WTC11 (cell line): ENCODE measurements at places on chromosomes 2 and 18.
A peak's percentile ranks its signal among the peaks of the same experiment; 100 is the strongest.

DNA sequence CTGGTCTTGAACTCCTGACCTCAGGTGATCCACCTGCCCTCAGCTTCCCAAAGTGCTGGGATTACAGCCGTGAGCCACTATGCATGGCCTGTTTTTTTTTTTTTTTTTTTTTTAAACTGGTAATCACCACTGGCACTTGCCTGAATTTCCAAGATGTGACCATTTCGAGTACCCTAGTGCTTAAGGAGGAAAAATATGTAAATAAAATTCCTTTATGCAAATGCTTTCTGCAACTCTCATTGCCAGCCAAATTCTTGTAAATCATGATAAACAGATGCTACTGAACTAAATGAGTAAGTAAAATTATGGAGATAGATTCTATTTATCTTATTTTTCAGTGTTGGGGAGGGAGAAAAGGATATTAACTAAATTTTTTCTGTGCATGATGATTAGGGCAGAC is 18.6 kb downstream of the CDCA7 start:
- DNase-seq, result no peak

DNA sequence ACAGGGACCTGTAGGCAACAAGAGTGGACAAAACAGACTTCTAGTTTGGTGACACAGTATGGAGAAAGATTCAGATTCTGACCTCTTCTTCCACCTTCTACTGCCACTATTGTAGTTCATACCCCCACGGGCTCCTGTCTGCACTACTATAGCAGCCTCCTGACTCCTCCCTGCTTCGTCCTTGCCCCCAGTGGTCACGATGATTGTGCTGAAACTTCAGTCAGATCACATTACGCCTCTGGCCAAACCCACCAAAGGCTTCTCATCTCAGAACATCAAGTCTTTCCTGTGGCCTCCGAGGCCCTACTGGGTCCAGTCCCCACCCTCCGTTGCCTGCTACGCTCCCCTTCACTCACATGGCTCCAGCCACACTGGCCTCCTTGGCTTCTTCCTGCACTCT is 147.6 kb downstream of the CYP26B1 start:
- DNase-seq, result no peak

GRCh38 chr2:203394519-203395227 is 66.5 kb downstream of the ABI2 start:
- peak; percentile 30 for DNase-seq

- DNase-seq, result peak; percentile 14
These were observed 9.8 kb upstream of the CPS1 start for GRCh38 chr2:210546424-210547208.

- no peak for DNase-seq
These were observed 27.2 kb downstream of the C2orf49 start for GRCh38 chr2:105364436-105365139.

GRCh38 chr18:41075212-41075611 is 879.8 kb upstream of the PIK3C3 start:
- DNase-seq, result no peak

- DNase-seq, result no peak
These were observed 83.9 kb downstream of the INHBB start for GRCh38 chr2:120429586-120430500.

DNA sequence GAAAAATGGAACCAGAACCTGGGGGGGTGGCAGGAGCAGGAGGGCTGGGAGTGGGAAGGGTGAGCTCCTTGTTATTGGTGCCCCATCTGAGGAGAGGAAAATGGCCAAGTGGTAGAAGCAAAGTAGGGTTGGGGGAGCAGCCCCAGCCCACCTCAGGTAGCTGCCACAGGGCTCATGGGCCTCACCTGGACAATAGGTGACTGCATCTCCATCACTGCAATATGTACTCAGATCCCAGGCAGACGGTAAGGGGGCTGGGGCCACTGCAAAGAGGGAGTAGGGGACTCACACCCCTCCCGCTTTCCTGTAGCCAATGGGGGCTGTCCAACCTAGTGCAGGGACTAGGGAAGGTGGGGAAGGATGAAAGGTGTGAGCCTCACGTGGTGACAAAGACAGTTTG is 4.2 kb downstream of the C2orf81 start:
- DNase-seq, result no peak

GRCh38 chr2:10169581-10169980 is 47.0 kb downstream of the RRM2 start:
- no peak for DNase-seq

DNA sequence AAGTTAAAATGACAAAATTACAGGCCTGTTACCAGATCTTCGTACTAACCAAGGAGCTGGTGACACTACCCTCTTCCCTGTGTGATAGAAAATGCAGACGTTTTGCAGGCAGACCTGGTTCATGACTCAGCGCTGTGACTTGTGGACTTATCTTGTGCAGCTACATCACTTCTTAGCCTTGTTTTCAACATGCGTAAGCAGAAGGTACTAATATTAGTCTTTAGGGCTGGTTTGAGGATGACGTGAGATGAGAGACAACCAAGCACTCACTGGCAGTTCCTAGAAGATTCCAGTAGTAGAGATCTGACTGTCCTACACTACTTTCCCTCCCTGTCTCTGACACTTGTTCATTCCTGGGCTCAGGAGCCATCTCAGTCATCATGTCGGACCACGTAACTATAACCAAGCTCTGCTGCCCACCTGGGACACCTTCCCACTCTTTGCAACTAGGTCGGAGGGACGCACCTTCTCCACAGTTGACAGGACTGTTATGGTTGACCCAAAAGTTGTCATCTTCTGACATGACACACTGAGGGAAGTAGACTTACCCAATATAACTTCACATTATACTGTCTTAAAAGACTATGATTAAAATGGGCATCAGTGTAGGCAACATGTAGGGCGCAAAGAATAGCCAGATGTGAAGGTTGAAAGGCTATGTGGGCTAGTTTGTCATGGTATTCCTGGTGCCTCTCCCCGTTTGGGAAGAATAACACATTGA is 64.8 kb downstream of the TNFRSF11A start:
- DNase-seq, result no peak

DNA sequence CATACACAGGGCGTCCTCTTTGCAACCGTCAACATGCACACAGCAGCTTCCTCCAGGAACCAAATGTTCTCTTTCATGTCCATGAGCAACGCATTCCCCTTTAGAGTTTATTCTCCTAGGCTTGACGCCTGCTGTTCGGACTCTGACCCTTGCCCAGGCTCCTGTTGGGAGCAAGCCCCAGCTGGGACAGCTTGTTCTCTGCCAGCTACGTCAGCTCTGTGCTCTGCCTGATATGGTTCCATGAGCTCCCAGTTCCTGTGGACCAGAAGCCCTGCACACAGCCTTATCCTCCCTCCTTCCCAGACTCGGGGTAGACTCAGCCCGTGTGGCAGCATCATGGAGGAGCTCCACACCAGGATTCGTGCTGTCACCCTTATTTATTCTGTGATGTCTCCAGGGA is 253.1 kb upstream of the PXDN start:
- DNase-seq, result no peak

DNA sequence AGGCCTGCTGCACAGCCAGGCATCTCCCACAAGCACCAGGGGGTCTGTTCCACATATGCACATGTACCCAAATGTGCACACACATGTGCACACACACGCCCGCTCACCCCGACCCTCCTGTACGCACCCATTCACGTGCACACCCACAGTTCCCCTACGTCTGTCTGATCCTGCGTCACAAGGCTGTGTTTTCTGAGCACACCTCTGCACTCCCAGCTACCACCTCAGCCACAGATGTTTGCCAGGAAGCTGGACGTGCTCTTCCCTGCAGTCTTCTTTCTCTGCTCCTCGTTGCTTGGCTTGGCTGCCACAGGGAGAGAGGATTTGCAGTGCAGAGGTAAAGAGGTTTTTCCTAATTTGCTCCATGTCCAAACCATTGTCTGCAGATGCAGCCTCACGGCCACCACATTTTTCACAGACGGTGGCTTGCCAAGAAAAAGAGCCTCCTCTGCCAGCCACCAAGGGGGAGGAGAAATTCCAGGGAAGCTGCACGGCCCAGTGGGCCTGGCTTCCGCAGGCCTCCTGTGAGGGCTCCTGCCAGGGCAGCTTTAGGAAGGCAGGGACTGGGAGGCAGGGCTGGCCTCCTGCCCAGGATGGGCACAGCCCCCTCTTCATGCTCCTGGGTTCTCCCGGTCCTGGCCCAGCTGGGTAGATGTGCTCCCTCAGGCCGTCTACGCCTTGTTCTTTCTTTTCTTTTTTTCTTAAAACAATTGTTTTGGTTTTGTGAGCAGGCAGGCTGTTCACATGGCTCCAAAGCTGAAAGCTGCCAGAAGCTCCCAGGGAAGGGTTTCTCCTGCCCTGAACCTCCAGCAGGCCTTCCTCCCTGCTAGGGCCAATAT is 29.3 kb upstream of the HS6ST1 start:
- no peak for DNase-seq

DNA sequence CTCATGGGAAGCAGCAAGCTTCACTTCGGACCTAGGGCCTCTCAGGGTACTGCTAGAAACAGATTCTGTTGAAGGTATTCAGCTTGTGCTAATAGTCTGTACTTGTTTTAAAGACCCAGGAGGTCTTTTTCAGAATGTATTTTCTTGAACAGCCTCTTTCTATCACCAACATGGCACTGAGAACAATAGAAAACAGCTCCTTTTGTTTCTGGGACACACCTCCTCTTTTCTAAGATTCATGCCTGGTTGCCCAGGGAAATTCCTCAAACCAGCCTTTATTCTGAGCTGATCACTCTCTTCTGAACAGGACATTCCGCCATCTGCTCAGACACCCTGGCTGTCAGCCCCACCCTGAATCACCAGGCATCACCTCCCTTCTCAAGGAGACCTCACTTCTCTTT is 389.6 kb downstream of the TGIF1 start:
- no peak for DNase-seq

DNA sequence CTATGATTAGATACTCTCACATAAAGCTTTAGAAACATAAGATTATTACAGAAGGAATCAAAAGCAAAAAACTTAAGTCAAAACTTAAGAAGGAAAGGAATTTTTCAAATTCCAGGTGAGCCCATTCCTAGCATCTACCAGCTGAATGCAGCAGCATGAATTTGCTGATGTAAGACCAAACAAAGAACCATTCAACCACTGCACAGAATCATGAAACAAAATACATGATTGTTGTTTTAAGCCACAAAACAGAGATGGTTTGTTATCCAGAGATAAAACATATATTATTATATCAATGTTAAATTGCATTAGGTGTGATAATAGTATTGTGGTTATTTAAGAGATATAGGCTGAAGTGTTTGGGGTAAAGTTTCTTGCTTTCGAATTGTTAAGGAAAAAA is 29.0 kb downstream of the PIGN start:
- no peak for DNase-seq

- DNase-seq, result no peak
These were observed 6.5 kb upstream of the AFF3 start for GRCh38 chr2:100148883-100149282.

GRCh38 chr2:18891600-18892345 is 302.4 kb upstream of the NT5C1B start:
- no peak for DNase-seq

DNA sequence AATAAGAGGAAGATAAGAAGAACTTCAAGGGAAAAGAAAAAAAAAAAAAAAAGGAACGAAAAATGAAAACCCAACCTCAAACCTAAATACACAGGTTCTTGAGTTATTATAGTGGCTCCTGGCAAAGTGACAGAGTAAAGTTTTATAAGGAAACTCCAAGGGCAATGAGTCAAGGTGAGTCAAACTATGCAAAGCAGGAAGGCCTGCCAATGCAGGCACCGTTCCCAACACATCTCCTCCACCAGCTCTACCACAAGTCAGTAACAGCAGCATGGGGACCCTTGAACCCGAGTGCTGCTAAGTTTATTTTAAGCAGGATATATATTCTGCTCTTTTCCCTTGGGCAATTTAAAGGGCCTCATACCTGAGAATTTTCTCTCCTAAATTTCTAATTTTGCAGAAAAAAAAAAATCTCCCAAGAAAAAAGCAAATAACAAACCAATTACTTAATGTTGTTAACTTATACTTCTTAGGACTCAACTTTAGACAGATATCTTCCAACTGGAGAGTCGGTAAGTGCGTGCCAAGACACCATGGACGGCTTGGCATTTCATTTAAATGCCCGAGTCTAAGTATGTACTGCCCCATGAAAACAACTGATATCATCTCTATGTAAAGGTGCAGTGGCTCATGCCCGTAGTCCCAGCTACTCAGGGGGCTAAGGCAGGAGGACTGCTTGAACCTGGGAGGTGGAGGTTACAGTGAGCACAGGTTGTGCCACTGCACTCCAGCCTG is 75.7 kb upstream of the TFCP2L1 start:
- DNase-seq, result no peak

DNA sequence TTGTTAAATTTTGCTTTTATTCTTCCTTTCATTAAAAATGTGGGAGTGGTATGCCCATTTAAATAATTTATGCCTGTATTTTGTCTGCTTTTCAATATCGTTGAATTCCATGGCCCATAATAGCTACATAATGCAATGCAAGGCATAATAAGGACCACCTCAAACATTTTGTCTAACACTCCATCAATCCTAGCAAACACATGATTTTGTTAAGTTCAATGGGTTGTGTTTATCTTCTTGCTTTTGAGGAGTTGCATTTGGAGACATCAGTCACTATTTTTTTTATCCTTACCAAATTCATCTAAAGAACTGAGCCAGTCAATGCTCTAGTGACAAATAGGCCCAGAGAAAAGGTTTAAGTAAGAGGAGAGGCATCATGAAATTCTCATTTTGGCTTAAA is 145.5 kb downstream of the ZNF385B start:
- DNase-seq, result no peak

DNA sequence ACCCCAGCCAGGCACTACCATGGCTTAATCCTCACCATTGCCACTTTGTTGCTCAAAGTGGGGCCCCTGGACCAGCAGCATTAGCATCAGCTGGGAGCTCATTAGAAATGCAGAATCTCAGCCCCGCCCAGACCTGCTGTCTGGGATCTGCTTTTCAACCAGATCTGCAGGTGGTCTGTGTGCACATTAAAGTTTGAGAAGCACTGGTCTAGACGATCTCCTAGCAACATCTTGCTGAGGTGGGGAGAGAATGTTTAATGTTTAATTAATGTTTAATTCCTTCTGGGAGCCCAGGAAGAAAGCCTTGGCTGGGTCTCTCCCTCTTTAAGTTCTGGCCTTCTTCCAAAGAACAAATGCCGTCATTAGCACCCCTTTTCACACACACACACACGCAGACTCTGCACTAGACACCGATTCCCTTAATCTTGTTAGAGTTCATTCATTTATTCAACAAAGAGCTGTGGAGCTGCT is 53.7 kb downstream of the EDAR start:
- peak; percentile 52 for DNase-seq

GRCh38 chr18:24995056-24995455 is 356.9 kb downstream of the ZNF521 start:
- no peak for DNase-seq
